ENCODE measurements at places on chromosomes 5 and 9.

DNA sequence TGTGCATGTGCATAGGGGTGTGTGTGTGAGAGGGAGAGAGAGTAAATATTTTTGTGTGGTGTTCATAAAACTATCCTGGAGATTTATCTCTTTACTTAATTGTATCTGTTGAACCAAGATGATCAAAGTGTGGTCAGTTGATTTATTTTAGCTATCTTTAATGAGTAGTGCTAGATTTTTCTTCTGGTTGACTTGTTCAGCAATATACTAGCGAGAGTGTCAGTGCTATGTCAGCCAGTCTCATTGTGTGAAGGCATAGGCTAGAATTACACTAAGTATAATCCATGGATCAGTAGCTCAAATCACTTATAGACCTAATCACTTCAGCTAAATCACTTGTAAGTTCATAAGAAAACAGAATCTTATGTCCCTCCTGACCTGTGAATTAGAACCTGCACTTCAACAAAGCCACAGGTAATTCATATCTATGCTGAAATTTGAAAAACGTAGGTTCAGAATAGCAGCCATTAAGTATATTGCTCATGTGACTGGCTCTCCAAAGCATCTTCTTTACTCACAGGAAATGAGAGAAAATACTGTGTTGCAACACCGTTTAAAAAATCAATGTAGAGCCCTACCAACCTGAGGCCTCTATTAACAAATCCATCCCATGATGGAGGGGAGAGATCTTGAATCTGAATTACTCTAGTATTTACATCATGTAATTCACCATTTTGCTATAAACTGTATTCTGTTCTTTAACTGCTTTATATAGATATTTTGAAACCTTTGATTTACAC is 203.1 kb upstream of the ACTBL2 start:
- peak; percentile 26 for DNase-seq

DNA sequence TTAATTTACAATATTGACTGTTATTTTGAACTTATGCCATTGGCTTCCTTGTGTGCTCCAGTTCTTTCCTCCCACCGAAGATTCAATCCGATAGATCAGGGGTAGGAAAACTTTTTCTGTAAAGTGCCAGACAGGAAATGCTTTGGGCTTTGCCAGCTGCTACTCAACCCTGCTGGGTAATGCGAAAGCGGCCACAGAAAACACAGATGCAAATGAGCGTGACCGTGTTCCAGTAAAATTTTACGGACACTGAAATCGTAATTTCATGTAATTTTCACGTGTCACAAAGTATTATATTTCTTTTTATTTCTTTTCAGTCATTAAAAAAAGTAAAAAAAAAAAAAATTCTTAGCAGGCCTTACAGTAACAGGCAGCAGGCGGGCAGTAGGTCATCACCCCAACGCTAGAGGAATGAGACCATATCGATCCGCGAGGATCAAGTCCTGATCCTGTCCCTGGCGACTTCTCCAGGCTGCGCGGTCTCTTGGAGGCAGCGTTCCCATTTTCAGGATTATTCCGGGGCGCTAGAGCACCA is 599 bp downstream of the NMRK1 start:
- DNase-seq = peak; percentile 55

DNA sequence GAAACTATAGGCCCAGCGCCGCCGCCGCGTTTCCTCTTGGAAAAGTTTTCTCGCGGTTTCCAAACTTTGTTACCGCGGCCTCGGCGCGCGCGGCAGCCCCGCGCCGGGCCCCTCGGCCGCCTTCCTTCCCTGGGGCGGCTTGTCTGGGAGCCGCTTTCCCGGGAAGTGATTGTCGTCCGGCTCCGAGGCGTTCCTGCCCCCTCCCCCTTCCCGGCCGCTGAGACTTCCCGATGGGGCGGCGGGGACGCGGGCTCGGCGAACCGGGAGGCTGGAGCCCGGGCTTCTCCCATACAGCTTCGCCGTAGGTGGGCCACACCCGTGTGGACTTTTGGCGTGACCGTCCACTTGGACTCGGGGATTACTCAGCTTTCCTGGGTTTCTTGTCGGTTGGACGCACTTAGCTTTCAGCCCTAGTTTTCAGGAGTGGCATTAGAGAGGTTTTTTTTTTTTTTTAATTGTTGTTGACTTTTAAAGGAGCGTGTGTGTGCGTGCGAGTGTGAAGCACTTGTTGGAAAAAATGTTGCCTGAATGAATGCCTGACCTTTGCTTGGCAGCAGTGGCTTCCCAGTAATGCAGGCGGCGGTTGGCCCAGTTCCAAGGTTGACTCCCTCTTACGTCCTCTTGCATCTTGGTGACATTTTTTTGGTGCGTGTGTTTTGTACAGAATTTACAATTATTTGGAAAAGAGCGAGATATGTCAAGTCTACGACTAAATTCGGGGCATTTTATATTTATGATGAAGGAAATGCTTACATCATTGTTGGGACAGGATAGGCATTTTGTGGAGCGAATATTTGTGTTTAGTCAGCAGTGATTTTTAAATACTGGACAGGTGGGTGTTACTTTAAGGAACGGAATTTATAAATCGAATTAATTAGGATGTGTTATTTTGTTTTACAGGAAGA is 821 bp downstream of the CTNNA1 start:
- DNase-seq = peak; percentile 95

DNA sequence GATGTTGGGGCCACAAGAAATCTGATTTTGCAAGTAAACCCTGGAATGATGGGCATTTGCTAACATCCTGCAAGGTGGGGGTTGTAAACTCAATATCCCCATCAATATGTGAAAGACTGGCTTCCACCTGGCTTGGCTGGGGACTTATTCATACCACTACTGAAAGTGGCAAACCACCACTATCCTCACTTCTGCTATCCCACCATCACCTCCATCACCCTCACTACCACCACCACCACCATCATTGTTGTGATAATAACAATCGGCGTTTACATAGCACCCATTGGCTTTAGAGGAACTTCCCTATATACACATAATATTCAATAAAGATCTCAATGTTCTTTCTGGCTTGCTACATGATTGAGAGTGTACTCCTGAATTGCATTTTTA is 224.7 kb upstream of the DAP start:
- DNase-seq = no peak

DNA sequence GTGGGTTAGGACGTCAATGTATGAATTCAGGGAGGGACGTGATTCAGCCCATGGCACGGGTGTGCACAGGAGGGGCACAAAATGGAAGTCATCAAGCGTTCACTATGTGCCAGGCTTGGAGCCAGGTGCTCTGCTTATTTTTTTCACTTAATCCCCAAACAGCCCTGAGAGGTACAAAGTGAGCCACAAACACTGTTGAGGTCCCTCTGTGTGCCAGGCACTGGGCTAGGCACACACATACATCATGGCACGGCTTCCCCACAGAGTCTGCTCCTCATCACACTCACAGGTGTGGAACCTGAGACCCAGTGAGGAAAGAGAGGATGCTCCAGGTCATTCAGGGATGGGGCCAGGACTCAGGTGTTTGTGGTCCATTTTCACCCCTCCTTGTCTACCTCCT is 68.1 kb downstream of the GALNT12 start:
- no peak for DNase-seq

DNA sequence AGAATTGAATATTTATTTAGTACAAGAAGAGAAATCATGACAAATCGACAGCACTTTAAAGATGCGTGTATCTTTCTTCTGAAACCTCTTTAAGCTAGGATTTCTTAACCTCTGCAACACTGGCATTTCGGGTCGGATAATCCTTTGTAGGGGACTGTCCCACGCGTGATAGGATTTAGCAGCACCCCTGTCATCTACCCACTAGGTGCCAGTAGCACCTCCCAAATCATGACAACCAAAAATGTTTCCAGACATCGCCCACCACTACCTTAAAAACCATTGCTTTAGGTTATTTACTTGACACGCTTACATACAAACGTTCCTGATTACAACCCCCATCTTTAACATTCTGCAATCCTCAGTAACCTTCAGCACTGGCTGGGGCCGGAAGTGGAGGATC is 223.1 kb downstream of the TRIM32 start:
- no peak for DNase-seq

Measured in cardiac fibroblast (primary cell).